Fibroblast of skin of back (primary cell): ENCODE measurements at places on chromosomes 12 and 14.

DNA sequence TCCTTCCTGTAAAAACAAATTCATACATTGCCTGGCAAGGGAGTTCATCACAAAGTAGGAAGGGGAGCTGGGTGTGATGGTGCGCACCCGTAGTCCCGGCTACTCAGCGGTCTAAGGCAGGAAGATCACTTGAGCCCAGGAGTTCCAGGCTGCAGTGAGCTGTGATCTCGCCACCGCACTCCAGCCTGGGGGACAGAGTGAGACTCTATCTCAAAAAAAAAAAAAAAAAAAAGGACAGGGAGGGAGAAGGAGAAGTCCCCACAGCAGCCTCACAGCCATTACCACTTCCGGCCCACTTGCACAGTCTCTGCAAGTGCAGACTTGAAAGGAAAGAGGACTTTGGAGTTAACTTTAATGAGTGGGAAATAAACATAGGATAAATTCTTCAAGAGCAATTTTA is 121.0 kb downstream of the FBXL14 start:
- DNase-seq = peak; percentile 42

GRCh38 chr14:39050389-39050788 is 52.6 kb downstream of the SEC23A start:
- DNase-seq = peak; percentile 13

- DNase-seq = no peak
Observed at GRCh38 chr12:92446083-92446460, 256.7 kb upstream of the PLEKHG7 start.

DNA sequence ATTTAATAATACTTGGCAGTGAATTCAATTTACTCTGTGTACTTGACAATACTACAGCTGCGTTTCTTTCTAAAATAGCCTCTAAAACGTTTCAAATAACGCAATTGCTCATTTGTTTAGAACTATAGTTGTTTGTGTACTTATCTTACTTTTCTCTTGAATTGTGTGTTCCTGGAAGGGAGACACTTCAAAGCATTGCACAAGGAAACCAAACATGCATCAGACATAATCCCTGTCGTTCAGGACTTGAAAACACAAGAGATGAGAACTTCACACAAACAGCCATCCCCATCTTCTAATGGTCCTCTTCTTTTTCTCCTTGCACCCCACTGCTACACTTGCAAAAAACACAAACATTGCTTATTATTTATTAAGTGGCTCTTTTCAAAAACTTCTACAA is 38.5 kb downstream of the PTGER2 start:
- DNase-seq = no peak

DNA sequence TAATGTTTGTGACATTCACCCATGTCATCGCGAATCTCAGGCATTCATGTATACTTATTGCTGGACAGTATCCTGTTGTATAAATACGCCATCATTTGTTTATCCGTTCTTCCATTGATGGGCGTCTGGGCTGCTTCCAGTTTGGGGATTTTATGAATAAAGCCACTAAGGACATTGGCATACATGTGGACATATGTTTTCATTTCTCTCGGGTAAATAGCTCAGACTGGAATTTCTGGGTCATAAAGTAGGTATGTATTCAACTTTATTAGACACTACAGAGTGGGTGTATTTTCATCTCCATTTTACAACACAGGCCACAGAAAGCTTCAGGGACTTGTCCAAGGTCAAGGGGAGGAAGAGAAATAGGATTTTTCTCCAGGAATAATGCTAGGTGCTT is 48.9 kb downstream of the HRK start:
- peak; percentile 5 for DNase-seq

- peak; percentile 41 for DNase-seq
Observed at GRCh38 chr12:25424211-25424731, 128.8 kb downstream of the LMNTD1 start.

GRCh38 chr12:130500835-130501330 is 163.2 kb downstream of the PIWIL1 start:
- no peak for DNase-seq

DNA sequence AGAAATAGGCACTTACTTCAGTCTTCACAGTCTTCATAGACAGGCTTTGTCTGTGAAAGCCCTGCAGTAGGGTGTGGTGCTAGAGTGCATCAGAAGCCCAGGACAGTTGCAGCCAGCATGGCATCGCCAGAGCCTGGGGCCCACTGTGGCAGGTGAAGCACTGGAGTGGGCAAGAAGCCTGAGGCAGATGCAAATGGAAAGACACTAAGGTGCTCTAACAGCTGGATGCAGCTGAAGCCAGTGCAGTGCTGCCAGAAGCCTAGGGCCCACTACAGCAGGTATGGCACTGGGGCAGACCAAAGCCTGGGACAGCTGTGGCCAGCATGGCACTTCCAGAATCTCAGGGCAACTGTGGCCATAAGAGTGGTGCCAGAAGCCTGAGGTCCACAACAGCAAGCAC is 358.6 kb downstream of the SYT1 start:
- no peak for DNase-seq

DNA sequence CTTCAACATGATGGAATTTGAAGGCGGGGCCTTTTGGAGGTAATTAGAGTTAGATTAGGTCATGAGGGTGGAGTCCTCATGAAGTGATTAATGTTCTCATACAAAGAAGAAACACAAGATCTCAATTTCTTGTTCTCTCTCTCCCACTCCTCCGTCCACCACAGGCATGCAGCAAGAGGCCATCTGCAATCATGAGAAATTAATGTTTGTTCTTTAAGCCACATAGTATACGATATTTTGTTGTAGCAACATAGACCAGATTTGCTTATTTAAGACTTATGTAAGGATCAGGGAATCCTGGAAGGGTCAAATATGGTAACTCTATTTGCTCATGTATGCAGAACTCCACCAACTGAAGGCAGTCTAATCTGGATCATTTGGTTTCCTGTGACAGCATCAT is 429.0 kb downstream of the LRIG3 start:
- peak; percentile 63 for DNase-seq

DNA sequence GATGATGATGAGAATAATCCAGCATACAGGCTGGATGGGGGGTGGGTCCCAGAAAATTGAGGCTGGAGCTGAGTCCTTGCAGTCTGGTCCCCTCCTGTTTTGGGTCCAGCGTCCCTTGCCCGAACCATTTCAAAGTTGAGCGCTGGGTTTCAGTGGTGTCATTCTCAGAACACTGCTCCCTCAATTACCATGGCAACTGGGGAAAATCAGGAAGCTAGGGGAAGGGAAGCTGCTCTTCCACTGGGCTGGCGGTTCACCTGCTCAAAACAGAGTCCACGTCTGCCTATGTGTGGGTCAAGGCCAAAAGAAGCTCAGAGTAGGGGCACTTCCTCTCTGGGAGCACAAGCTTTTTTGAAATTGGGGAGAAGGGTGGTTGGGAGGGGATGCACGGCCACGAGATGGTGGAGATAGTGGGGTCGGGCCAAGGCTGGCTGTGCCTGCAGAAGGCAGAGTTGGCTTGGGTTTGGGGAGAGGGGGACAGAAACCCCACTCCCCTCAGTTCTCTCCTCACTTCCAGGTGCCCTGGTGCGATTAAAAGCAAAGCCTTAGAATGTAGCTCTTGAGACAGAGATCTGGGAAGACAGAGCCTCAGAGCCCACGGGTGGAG is 1.7 kb upstream of the NOS1 start:
- no peak for DNase-seq

DNA sequence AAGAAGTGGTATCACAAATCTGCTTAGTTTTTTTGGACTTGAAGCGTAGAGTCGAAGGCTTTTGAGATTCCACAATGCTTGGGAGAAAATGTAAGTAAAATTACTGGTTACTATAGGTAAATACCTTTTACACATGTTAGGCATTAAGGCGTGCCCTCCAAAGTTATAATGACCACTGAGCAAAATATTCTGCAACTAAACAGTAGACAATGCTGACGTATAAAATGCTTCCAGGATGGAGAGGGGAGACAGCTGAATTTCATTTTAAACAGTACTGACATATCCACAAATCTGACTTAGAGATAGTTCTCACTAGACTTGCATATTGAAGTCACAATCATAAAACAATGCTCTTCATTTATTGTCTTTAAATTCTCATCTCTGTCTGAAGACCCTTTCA is 144.5 kb upstream of the DCN start:
- peak; percentile 67 for DNase-seq

- DNase-seq = peak; percentile 73
Observed at GRCh38 chr12:45637706-45638105, 91.8 kb upstream of the ARID2 start.

GRCh38 chr12:57127101-57127725 is 1.1 kb upstream of the LRP1 start:
- no peak for DNase-seq

- DNase-seq = peak; percentile 92
Observed at GRCh38 chr12:115232455-115233156, 548.6 kb upstream of the TBX3 start.

DNA sequence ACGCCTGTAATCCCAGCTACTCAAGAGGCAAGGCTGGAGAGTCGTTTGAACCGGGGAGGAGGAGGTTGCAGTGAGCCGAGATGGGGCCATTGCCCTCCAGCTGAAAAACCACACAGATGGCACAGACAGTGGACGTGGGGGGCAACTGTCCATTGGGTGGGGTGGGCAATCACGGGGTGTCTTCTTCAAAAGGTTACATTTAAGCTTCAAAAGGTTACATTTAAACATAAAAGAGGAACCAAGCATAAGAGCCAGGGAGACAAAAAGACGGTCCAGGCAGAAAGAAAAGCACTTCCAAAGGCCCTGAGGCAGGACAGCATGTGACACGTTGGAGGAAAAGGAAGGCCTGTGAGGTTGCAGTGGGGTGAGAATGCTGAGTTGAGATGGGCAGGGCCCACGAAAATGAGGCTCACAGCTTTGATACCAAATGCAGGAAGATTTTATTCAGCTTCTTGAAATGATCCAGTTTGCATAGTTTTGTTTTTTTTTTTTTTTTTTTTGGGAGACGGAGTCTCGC is 10.7 kb downstream of the SCARB1 start:
- DNase-seq = no peak

- no peak for DNase-seq
Observed at GRCh38 chr14:74902941-74903705, 19.9 kb downstream of the RPS6KL1 start.

DNA sequence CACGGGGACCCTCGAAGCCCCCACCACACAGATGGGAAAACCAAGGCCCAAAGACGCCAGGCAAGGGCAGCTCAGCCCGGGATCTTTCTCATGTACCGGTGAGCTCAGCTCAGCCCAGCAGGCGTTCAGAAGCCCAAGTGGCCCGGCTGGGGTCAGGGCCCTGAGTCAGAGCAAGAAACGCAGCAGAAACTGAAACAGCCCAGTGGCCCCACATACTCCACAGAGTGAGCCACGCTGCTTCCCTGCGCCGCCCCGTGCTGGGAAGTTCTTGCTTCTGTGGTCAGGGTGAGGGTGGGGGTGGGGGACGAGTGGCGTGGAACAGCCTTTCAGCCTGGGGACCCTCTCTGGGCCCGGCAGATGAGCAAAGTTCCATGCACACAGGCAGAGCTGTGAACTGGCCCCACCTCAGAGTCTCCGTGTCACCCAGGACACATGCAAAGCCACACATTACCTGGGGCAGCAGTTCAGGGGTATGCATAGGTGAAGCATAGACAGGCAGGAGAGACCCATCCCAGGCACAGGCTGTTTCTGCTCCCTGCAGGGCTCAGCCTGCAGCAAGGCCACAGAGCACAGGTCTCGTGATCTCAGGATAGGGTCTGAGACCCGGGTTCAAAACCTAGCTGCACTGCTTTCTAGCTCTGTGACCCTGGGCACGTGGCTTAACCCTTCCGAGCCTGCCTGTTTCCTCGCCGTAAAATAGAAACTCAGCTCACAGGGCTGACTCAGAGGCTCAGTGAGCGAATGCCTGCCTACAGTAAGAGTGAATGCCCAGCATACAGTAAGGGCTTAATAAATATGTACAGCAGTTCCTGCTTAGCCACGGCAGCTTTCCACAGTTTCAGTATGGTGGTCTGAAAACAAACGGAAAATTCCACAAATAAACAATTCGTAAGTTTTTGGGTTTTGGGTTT is 21.6 kb downstream of the NCOR2 start:
- no peak for DNase-seq

- DNase-seq = no peak
Observed at GRCh38 chr14:101301011-101301410, 260.3 kb upstream of the DIO3 start.

DNA sequence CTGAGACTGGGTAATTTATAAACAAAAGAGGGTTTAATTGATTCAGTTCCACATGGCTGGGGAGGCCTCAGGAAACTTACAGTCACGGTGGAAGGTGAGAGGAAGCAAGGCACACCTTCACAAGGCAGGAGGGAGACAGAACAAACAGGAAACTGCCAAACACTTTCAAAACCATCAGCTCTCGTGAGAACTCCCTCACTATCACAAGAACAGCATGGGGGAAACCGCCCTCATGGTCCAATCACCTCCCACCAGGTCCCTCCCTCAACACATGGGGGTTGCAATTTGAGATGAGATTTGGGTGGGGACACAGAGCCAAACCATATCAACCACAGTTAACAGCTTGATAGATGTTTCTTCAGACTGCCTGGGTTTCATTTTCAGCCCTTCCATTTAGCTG is 6.2 kb upstream of the GNPNAT1 start:
- DNase-seq = no peak

- DNase-seq = no peak
Observed at GRCh38 chr12:29750131-29750927, 33.4 kb downstream of the TMTC1 start.

GRCh38 chr12:87953256-87953860 is 75.8 kb downstream of the C12orf50 start:
- peak; percentile 63 for DNase-seq

- no peak for DNase-seq
Observed at GRCh38 chr14:33709283-33709682, 241.6 kb downstream of the EGLN3 start.

GRCh38 chr12:69046363-69046762 is 113.4 kb upstream of the CPM start:
- no peak for DNase-seq

- DNase-seq = no peak
Observed at GRCh38 chr14:87873741-87874140, 119.2 kb downstream of the GALC start.

DNA sequence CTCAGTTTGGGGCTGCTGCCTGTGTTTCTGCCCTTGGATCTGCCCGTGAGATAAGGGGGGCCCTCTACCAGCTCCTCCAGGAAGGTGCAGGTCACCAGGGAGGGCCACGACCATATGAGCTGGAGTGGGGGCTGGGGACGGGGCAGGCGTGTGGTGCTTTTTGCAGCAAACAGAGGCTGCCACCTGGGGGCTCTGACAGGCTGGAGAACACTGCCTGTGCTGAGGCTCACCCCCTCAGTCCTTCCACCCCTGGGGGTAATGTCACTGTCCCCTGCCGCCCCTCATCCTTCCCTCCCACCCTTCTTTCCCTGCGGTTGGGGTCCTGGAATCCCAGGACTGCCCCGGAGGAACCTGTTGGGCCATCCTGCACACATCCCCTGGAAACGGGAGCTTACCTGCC is 3.2 kb downstream of the PLD4 start:
- DNase-seq = no peak

DNA sequence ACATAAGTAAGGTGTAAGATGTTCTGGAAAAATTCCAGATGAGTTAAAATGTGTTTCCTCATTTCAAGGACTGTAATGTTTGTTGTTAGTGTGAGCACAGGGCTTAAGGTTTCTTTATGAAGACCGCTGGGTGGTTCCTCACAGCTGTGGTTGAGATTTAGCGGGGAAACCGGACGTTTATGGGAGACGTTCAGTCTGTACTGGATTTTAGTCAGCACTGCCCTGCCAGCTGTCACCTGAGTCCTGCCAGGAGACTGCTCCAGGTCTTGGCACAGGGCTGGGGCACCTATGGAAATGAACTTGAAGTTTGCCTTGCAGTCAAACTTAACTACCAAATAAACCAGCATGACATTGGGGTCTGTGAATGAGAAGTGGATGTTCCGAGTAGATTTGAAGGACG is 555.2 kb downstream of the DIO2 start:
- DNase-seq = no peak
